ENCODE measurements at places on chromosomes 7 and 10.
A peak's percentile ranks its signal among the peaks of the same experiment; 100 is the strongest.

DNA sequence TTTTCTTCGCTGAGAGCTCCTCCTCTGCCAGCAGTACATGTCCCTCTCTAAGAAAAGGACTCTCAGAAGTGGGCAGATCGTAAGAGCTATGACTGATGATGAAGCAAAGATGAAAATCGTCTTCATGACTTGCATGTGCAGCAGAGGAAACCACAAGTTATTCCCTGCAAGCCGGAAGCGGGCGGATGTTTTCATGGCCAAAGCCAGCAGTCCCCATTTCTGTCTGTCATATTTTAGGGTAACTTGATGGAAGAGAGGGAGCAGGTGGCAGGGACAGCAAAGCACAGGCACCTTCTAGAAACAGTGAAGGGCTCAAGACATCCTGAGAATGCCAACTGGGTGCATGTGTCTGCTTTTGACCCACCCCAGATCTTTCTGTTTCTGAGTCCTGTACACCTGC, 19.9 kb downstream of the KLF6 start:
- no peak for DNase-seq

DNA sequence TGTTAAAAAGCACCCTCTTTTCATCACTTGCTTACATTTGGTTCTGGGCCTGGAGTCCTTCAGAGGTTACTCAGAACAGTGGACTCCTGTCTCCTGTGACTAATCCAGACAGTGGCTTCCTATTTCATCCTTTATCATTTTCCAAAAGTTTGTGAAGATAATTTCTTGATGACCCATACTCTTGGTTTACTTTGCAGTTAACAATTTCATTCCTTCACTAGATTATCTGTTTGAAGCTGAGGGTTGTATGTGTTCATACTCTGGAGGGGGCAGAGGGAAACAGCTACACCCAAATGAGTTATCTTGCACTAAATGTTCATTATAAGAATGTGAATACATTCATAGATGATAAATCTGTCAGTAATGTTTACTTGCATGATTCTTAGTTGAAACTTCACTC, 124.7 kb downstream of the ZNF248 start:
- no peak for DNase-seq

GRCh38 chr10:71801361-71801760, 28.0 kb upstream of the VSIR start:
- DNase-seq = peak; percentile 81

DNA sequence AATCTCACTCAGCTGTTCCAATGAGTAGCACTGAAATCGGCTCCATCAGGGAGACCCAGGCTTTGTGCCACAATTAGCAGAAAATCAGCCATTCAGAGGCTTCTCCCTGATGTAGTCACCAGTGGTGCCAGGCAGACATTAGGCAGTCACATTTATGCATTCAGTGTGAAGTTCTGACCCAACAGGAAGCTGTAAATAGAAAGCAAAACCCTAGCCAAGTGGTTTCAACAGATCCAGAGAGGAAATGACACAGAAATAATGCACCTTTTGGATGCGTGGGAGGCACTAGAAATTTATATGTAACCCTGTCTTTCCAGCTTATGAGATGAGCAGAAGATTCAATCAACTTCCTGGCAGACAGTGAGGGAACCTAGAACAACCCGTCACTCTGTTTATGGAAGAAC, 186.4 kb downstream of the PDE1C start:
- peak; percentile 11 for DNase-seq

DNA sequence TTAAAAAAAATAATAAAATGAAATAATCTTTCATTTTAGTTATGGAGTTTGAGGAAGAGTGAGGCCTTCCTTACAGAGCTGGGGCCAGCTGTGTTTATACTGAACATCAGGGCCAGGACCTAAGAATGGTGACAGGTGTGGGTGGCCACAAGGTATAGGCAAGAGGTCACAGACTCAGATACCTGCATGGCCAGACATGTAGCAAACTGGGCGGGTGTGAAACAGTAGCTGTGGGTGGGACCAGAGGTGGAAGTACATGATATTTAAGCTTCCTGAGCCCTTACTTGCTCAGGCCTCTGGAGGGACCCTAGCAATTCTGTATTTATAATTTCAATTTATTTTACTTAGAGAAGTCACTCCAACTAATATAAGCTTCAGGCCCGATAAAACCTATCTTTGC, 27.7 kb upstream of the CAMK1D start:
- DNase-seq = no peak

- DNase-seq = no peak
Measured at GRCh38 chr10:113517901-113518260, 35.0 kb upstream of the HABP2 start.

- DNase-seq = no peak
Measured at GRCh38 chr7:57403601-57404342, 46.2 kb upstream of the ZNF716 start.

DNA sequence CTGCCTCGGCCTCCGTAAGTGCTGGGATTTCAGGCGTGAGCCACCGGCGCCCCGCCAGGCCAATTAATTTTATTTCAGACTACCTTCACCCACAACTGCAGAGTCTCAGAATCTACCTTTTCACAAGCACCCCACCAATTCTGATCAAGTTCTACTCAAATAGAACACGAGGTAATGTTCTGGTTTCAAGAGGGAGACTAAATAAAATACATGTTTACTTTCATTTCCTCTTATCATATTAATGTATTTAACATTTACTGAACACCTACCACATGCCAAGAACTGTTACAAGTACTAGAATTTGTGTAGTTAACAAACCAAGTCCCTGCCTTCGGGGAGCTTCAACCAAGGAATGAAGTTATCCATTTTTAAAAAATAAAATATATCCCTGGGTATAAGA, 25.5 kb upstream of the RGS10 start:
- peak; percentile 42 for DNase-seq

GRCh38 chr7:149624006-149624405, 126.4 kb upstream of the ZNF746 start:
- peak; percentile 44 for DNase-seq

- DNase-seq = peak; percentile 57
Measured at GRCh38 chr7:24981171-24981951, 1.4 kb upstream of the OSBPL3 start.

DNA sequence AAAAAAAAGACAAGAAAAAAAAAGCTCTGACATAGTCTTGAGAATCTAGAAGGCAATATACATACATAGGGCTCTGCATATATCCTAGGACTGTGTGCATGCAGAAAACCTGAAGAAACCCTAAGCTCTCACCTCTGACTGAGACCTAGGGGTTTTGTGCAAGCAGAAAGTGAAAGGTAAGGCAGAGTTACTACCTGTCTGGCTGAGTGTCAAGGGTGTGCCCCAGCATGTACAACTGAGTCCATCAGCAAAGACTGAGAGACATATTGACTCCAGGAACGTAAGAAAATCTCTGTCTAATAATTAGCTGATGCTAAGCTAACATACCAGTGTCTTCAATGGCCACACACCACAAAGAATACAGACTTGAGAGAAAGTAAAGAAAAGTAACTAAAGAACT, 16.3 kb upstream of the HNRNPH3 start:
- no peak for DNase-seq

- DNase-seq = no peak
Measured at GRCh38 chr7:42222891-42223290, 14.1 kb downstream of the GLI3 start.

DNA sequence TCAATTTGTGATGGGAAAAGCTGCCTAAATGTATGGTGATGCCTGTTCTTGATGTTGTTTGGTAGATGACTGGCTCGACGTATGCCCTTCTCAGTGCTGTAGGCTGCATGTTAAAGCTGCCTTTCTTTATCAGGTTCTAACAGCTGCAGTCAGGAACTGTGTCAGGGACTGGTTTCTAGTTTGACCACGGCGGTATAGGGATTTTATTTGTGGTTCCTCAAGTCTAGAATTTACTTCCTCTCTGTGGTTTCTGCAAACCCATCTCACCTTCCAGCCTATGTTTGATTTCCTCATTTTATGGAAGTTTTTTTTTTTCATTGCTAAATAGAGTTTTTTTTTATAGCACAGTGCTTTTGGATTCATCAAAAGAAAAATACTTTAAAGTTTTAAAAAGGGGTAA, 26.5 kb downstream of the LMTK2 start:
- DNase-seq = peak; percentile 51

DNA sequence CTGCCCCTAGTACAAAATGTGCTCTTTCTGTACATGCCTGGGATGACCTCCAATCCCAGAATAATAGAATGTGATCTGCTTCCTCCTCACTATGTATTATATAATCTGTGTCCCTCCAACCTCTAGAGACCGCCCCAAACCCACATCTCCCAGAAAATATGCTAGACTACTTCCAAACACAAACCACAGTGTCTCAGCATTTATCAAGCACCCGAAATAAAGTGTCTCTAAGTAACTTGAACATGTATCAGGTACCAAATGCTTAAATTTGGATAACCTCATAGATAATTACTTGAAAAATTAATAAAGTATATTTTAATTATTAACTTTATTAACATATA, 16.1 kb downstream of the LYZL1 start:
- no peak for DNase-seq

GRCh38 chr7:147089608-147090007, 973.0 kb downstream of the CNTNAP2 start:
- no peak for DNase-seq

GRCh38 chr7:17300437-17300836, 2.0 kb downstream of the AHR start:
- no peak for DNase-seq

- DNase-seq = no peak
Measured at GRCh38 chr10:4303045-4303444, 518.0 kb upstream of the KLF6 start.

- peak; percentile 42 for DNase-seq
Measured at GRCh38 chr10:101560298-101561067, 27.6 kb downstream of the POLL start.

DNA sequence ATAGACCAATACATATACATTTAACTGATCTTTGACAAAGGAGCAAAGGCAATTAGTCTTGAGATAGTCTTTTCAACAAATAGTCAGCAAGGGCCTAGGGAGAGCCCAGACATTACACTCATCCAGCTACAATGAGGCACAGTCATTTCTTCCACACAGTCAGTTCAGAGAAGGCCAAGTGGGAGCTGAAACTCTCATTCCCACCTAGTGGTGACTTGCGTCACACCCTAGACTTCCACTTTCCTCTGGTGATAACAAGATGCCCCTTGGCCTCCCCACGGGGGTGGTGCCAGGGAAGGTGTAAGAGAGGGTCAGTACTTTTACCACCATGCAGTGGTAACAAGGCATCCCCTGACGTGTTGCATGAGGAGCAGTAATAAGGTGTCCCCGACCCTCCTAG, 8.0 kb downstream of the FRMPD2 start:
- DNase-seq = peak; percentile 11

- no peak for DNase-seq
Measured at GRCh38 chr7:75924889-75925288, 9.9 kb downstream of the POR start.

GRCh38 chr7:74069790-74070618, 13.6 kb upstream of the LIMK1 start:
- DNase-seq = no peak

- no peak for DNase-seq
Measured at GRCh38 chr7:13538669-13539068, 450.8 kb downstream of the ETV1 start.

DNA sequence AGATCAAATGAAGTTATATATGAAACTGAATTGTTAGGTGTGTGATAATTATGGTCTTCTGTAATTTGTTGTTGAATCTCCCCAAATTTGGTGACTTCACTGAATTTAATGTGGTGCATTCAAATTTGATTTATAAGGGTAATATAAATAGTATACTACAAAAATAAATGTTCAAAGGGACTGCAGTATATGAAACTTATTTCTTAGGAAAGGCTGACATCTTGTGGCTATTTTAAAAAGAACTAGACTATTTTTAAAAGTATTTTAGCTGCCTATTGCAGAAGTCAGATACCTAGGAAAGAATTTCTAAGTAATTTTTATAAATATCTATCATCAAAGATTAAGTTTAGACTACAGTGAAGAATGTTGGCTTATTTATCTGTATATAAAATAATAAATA, 36.6 kb downstream of the ATRNL1 start:
- peak; percentile 12 for DNase-seq

DNA sequence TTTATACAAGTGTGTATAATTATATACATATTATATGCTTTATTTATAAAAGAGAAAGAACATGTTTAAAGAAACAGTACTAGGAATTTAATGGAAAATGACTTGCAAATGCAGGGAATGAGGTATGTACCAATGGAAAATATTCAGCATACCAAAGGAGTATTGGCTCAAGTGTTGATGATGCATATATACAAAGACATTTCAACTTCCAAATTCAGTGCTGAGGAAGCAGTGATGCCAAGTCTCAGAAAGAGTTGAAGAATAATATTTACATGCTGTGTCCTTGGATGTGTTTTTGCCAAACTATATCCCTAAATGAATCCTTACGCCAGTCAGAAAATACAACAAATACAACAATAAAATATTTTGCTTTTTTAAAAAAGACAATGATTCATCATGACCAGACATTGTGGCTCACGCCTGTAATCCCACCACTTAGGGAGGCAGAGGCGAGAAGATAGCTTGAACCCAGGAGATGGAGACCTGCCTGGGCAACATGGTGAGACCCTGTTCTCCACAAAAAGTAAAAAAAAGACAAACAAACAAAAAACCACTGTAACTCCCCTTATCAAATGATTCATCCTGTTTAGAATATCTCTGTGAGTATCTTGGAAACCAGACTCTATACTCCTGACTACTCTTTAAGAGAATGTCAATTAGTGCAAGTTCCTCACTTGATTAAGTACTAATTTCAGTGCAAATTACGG, 157.2 kb downstream of the CHRM2 start:
- no peak for DNase-seq

DNA sequence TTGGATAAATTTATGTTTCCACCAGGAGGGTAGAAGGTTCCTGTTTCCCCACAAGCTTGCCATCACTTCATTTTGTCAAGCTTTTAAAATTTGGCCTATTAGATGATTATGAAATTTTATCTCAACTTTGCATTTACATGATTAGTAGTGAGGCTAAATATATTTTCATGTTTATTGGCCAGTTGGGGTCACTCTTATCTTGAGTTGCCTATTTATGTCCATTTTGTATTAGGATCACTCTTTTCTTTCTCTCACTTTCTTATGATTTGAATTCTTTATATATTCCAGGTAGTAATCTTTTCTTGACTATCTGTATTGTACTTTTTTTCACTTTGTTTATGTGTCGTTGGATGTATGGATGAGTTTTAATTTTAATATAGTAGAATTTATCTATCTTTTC, 218.6 kb upstream of the SLC26A5 start:
- no peak for DNase-seq

- no peak for DNase-seq
Measured at GRCh38 chr10:7571981-7572380, 94.8 kb downstream of the ITIH5 start.

GRCh38 chr10:71575934-71576801, 143.4 kb downstream of the C10orf105 start:
- DNase-seq = no peak

GRCh38 chr10:77157248-77158019, 480.2 kb downstream of the KCNMA1 start:
- no peak for DNase-seq
